ENCODE measurements at places on chromosomes 12 and 14.

GRCh38 chr12:2581293-2582045 lies 213.3 kb upstream of the FKBP4 start:
- DNase-seq = no peak

GRCh38 chr12:28209782-28210181 lies 19.5 kb downstream of the CCDC91 start:
- DNase-seq = no peak

GRCh38 chr12:33770652-33771051 lies 251.6 kb upstream of the ALG10 start:
- DNase-seq = no peak

DNA sequence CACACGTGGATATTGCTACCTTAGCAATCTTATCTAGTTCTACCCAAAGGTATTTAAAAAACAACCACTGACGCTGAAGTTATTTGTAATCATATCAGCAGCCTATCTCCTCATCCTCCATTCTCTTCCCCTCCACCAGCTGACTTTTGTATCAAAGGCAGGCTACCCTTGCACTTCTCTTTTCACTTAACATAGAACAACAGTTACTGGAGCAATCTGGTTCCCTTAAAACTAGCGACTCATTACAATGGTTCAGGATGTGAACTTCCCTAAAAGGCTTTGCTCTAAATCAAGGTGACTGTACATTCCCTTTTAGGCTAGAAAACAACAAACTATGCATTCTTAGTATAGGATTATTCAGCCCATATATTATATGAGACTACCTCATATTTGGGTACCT lies 404.7 kb downstream of the APAF1 start:
- DNase-seq = no peak

DNA sequence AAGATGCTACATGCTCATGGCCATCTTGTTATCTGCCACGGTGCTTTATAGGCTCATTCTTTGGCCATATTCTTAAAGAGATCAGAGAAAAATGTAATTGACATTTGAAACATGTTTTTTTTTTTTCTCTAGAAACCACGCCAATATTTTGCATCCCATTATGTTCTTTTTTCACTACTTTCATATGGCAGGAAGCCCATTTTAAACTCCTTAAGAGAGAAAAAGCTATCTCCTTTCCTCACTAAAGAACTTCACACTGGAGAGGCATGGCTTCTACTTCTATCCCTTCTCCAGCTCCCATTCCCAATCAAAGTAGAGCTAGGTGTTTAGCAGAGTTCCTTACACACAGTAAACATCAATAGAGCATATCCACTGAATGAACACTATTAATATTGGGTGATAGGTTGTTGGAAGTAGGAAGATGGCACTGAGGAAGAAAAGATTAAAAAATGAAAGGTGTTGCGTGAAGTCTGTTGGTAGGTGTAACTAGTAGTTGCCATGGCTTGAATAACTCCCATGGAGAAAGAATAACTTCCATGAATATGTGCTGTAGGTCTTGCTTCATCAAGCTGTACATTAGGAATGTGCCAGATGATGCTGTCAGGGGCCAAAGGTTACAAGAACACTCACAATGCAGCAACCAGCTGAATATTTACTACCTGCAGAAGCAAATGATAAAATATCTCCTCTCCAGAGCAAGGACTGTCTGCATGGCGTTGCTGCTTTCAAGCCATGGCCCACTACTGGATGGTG lies 178.8 kb downstream of the STXBP6 start:
- no peak for DNase-seq

- DNase-seq = no peak
Measured at GRCh38 chr14:76385435-76385834, 9.5 kb downstream of the ESRRB start.

DNA sequence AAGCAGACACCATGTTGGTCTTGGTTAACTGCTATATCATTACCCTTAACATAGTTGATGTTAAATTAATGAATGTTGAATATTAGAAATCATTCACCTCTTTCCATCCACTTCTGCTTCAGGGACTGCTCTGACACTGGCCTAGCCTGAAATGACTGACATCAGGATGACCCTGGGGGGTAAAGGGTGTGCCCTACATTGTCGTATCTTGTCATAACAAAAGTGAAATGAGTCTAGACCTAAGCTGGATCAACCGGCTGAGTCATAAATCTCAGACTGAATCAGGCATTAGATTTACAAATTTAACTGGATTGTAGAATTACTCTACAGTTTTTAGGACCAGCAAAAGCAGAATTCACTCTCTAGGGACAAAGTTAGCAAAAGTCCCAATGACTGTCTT lies 35.3 kb downstream of the KICS2 start:
- DNase-seq = no peak

- no peak for DNase-seq
Measured at GRCh38 chr14:101234244-101234937, 326.9 kb upstream of the DIO3 start.

DNA sequence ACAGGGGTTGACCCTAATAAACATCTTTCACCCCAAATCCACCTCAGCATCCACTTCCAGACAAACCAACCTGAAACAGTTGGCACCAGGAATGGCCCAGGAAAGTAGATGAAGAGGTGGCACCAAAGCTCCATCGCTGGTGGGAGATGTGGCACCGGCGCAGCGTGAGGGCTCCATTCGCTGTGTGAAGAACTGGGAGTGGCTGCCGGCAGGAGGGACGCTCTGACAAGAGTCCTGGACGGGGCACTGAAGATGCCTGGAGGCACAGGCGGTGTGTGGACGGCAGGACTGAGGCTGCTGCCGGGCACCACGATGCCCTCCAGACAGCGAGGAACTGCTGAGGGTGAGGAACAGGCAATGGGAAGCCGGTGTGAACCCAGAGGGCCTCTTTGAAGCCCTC lies 29.3 kb downstream of the DIO3 start:
- DNase-seq = no peak

DNA sequence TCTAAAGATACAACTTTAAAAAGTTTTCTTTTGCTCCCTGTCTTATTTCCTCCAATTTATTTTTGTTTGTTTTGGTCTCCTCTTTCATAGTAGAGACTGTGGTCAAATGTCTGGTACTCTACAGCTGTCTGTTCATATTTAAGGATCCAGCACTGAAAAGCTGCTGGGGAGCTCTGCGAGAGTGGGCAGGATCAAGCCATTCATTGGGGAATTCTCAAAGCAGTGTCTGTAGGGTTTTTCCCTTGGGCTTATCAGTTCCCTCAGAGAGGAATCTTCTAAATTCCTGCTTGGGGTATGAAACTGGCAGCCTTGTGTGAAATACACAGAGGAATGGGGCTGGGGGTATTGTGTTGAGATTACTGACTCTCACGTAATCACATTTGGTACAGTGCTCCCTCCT lies 52.3 kb downstream of the FNTB start:
- DNase-seq = no peak

DNA sequence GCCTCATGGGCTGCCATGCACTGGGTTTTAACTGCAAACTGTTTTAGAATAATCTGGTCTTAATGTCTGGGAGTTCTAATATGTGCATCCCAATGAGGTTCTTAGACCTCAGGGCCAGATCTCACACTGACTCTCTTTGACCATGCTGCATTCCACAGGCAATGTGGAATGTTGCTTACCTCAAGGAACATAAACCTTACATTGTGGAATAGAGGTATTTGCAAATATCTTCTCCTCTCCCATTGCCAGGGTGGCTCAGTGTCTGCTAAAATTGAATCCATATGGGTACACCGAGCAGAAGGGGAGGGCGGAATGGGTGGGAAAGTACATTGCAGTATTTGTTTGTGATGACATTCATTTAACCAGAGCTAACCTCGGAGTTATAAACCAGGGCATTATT lies 78.6 kb downstream of the CHST11 start:
- no peak for DNase-seq

DNA sequence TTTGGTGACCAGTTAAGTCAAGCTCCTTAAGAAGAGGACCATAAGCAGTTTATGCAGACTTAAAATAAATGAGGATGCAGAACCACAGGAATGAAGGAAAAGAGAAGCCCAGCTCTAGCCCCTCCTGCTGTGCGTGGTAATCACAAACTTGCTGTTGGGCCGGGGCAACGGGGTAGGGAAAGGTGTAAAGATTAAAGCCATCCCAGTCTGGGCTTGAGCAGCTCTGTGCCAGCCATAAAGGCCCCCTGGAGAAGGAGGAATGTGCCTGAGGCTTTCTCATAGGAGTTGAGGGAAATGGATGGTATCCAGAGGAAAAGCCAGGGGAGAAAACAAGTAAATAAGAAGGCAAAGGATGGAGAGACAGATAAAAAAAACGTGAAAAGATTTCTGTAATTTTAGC lies 25.1 kb downstream of the TEP1 start:
- DNase-seq = no peak

DNA sequence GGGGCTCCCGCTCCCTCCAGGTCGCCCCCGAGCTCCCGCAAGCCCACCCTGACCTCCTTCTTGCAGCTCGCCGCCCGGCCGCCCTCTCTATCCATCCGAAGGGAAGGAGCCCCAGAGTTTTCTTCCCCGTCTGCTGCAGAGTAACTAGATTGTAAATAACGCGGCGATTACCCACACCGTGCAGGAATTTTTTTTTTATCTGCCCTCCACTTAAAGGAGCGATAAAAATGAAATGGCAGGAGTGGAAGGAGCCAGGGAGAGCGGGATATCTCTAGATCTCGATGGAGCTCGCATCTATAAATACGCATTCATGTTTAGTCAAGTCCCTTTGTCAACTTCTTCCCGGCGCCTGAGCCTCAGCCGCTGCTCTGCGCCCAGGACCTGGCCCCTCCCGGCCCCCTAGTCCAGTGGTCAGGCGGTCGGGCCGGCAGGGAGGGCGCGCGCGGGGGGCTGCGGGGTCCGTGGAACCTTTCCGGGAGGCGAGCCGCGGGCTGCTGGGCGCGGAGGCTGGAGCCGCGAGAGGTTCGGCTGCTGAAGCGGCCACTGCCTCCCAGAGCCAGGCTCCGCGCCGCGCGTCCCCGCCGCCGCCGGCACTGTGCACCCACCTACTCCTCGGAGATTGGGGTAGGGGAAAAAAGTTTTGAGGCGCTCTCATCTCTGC lies 386.0 kb downstream of the BCAT1 start:
- DNase-seq = no peak

GRCh38 chr12:48040354-48040753 lies 36.1 kb upstream of the COL2A1 start:
- no peak for DNase-seq

- DNase-seq = no peak
Measured at GRCh38 chr12:26058818-26059217, 66.0 kb downstream of the BHLHE41 start.

- DNase-seq = no peak
Measured at GRCh38 chr12:39331539-39332261, 111.2 kb downstream of the KIF21A start.

DNA sequence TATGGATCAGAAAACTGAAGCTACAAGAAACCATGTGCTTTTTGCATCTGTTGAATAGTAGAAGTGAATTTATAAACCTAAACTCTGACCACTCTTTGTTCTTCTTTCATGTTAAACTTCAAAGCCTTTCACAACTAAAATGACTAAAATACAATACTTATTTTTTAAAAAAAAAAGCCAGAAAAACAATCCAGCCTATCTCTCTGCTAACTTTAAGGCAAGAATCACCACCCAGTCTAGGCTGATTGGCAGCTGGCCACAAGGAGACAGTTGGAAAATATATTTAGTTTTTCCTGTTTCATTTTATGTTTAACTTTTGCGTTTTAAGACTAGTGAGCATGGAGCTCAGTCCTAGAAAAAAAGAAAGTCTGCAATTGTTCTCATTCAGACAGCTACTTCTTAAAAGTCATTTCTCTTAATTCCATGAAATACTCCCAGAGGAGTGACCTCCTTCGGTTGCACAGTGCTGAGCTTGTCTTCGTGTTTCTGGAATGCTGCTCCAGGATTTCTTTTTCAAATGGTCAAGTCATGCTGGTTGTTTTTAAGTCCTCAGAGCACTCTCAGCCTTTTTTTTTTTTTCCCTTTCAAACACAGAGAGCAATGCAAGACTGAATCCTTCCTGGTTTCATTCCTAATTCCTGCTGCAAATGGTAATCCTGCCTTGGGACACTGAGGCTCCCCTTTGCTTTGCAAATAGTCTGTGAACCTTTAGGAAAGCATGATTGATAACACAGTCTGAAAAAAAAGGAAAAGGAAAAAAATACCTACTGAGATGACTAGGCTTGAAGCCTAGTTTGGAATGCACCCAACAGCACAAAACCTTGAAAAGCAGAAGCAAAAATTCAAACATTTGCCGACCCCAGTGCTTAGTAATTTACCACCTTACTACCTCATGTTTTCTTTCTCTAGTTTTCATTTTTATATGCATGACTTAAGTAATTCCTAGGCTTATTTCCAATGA lies 233.3 kb upstream of the DAAM1 start:
- no peak for DNase-seq

GRCh38 chr12:17954788-17955187 lies 135.2 kb downstream of the RERGL start:
- no peak for DNase-seq

- no peak for DNase-seq
Measured at GRCh38 chr12:42320796-42321195, 5.1 kb downstream of the ZCRB1 start.

Data from stimulated activated CD8-positive, alpha-beta memory T cell treated with anti-CD3 and anti-CD28 coated beads, Interleukin-15, amount 100 ng/mL, for 24 hours (primary cell).